IMR-90 (cell line): ENCODE measurements at places on chromosomes 7 and 10. TPM values are rescaled to one million over a fixed set of nuclear protein-coding genes. Genes with fewer than 3 reads are reported as not detected.

Gene CFAP69
- total RNA-seq: 0.72 and 1.7 TPM in 2 replicates

Gene SPDYE8
- total RNA-seq: not detected in 2 replicates

Gene TDRD1
- not detected in 2 replicates for total RNA-seq

Gene SSC4D
- 0.36 and 0.56 TPM in 2 replicates for total RNA-seq

Gene IMMP2L
- total RNA-seq: 9.3 and 9.7 TPM in 2 replicates

Gene SMKR1
- not detected in 2 replicates for total RNA-seq

Gene GRB10
- 11.7 and 15.1 TPM in 2 replicates for total RNA-seq

Gene HDAC9
- 24.2 and 24.7 TPM in 2 replicates for total RNA-seq

Gene FAM24B
- 1.6 and 2.2 TPM in 2 replicates for total RNA-seq

Gene C10orf53
- not detected in 2 replicates for total RNA-seq

Gene SCIN
- under 0.01 TPM in 1 of 2 replicates, not detected in the other for total RNA-seq

Gene EPO
- not detected in 2 replicates for total RNA-seq

Gene FAM25A
- total RNA-seq: not detected in 2 replicates

Gene PODXL
- total RNA-seq: 1.3 and 1.4 TPM in 2 replicates

Gene FOXP2
- 1.1 and 1.7 TPM in 2 replicates for total RNA-seq

Gene ZNF503
- total RNA-seq: 0.36 and 0.83 TPM in 2 replicates

Gene ICA1
- total RNA-seq: not detected in 2 replicates

Gene TFR2
- total RNA-seq: under 0.01 and 0.18 TPM in 2 replicates

Gene SPDYE5
- not detected in 2 replicates for total RNA-seq

Gene WNT2
- total RNA-seq: 1.4 and 1.8 TPM in 2 replicates

Gene AKR1D1
- total RNA-seq: not detected in 2 replicates

Gene PIP
- not detected in 2 replicates for total RNA-seq

Gene TMEM176A
- not detected in 2 replicates for total RNA-seq

Gene NUTM2A
- total RNA-seq: under 0.01 and 0.18 TPM in 2 replicates

Gene DENND2A
- 7.5 and 7.8 TPM in 2 replicates for total RNA-seq

Gene ADAM22
- total RNA-seq: under 0.01 and 0.18 TPM in 2 replicates

Gene PCLO
- under 0.01 TPM in 2 replicates for total RNA-seq

Gene TMEM72
- total RNA-seq: not detected in 2 replicates

Gene DYNC1I1
- total RNA-seq: under 0.01 TPM in 1 of 2 replicates, not detected in the other

Gene CFAP58
- 0.36 and 0.83 TPM in 2 replicates for total RNA-seq

Gene CCDC172
- total RNA-seq: not detected in 2 replicates

Gene SEM1
- total RNA-seq: 17.2 and 23.6 TPM in 2 replicates

Gene OR2A1
- not detected in 2 replicates for total RNA-seq

Gene STOX1
- total RNA-seq: under 0.01 and 0.18 TPM in 2 replicates

Gene MACC1
- under 0.01 TPM in 2 replicates for total RNA-seq

Gene OPN4
- total RNA-seq: not detected in 2 replicates

Gene ENTPD1
- under 0.01 TPM in 1 of 2 replicates, not detected in the other for total RNA-seq

Gene FAM13C
- total RNA-seq: 2.9 and 3.3 TPM in 2 replicates

Gene TRPV5
- not detected in 2 replicates for total RNA-seq

Gene SLC16A9
- total RNA-seq: 0.18 and 0.56 TPM in 2 replicates

Gene CFAP70
- total RNA-seq: 0.18 and 0.28 TPM in 2 replicates

Gene PPP1R17
- total RNA-seq: not detected in 2 replicates

Gene TBXAS1
- 5.3 and 5.9 TPM in 2 replicates for total RNA-seq

Gene SOSTDC1
- under 0.01 TPM in 1 of 2 replicates, not detected in the other for total RNA-seq

Gene MNX1
- not detected in 2 replicates for total RNA-seq

Gene GSDME
- total RNA-seq: 78.7 and 88.3 TPM in 2 replicates

Gene SYT15B
- 0.54 and 0.56 TPM in 2 replicates for total RNA-seq

Gene LOXL4
- 17.5 and 20.8 TPM in 2 replicates for total RNA-seq
